ENCODE measurements at places on chromosomes 2 and 18. TPM values are rescaled to one million over a fixed set of nuclear protein-coding genes. Genes with fewer than 3 reads are reported as not detected.

- no peaks in the 10 kb centered on the region for H3K36me3 ChIP-seq
- DNase-seq, result no peak
- H3K4me1 ChIP-seq, result no peaks in the 10 kb centered on the region
- H3K4me3 ChIP-seq, result no peak overlapping the region
- no peaks in the 10 kb centered on the region for H3K27me3 ChIP-seq
Measured at GRCh38 chr2:60832621-60833020, 48.8 kb upstream of the REL start.

DNA sequence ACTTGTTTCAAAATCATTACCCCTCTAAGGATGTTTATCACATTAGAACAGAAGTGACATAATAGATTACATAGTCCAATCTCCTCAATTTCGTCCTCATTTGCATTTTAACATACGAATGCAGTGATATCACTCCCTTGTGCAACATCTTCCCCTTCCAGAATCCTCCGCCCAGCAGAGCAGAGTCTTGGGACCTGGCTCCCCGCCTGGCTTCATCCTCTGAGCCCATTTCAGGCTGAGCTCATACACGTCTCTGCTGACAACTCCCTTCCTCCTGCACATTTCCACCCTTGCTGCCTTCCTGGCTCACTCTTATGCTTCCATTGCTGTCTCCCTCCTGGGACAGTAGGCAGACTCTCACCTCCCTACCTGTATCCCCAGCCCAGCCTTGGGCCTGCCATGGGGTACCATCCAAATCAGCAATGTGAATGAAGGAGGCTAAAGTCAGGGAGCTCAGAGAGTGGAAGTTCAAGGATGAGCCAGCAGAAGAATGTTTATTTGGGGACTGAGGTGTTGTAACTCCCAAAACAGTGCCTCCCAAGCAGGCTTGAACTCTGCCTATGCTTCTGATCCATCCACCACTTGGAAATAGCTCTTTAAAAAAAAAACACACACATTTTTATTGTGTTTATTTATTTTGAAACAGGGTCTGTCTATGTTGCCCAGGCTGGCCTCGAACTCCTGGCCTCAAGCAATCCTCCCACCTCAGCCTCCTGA lies 165.2 kb downstream of the TMEM200C start:
- H3K27ac ChIP-seq, result no peak overlapping the region
- H3K36me3 ChIP-seq, result no peaks in the 10 kb centered on the region
- no peaks in the 10 kb centered on the region for H3K4me1 ChIP-seq
- H3K27me3 ChIP-seq, result no peaks in the 10 kb centered on the region
- H3K4me3 ChIP-seq, result no peak overlapping the region

DNA sequence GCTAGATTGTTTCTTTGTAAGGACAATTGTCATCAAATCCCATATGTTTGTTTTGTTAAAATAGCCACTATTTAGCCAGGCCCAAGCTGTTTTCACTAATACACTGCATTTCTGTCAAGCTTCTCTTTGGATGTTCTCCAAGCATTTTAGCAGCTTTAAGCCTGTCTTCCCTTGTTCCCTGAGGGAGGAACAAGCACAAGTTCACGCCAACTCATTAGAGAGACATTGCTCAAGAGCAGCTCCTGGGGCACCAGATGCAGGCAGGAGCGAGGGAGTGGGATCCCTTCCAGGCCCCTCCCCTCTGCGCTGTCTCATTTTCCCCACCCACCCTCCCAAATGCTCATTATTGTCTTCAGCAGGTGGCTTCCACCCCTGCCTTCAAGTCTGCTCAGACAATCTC lies 32.6 kb upstream of the PPP3R1 start:
- no peak overlapping the region for H3K27ac ChIP-seq
- peak; percentile 28 for DNase-seq
- H3K27me3 ChIP-seq, result no peaks in the 10 kb centered on the region
- H3K36me3 ChIP-seq, result no peaks in the 10 kb centered on the region
- H3K4me1 ChIP-seq, result peaks cover 8% of the 10 kb centered on the region

GRCh38 chr18:58400331-58400870 lies 228.5 kb downstream of the ALPK2 start:
- peaks cover 6% of the 10 kb centered on the region for H3K4me1 ChIP-seq
- no peak overlapping the region for H3K4me3 ChIP-seq
- H3K36me3 ChIP-seq, result no peaks in the 10 kb centered on the region
- no peaks in the 10 kb centered on the region for H3K27me3 ChIP-seq
- no peak overlapping the region for H3K27ac ChIP-seq

DNA sequence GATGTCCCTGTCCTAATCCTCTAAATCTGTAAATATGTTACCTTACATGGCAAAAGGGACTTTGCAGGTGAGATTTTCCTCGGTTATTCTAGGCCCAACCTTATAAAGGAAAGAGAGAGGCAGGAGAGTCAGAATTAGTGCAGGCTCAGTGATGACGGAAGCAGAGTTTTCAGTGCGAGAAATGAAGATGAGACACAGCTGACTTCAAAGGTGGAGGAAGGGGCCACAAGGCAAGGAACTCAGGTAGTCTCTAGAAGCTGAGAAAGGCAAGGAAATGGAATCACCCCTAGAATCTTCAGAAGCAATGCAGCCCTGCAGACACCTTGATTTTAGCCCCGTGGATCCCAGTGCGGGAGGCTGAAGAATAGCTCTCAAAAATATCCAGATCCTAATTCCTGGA lies 7.2 kb upstream of the LCLAT1 start:
- H3K4me1 ChIP-seq, result no peaks in the 10 kb centered on the region
- H3K4me3 ChIP-seq, result no peak overlapping the region
- no peaks in the 10 kb centered on the region for H3K36me3 ChIP-seq
- H3K27ac ChIP-seq, result no peak overlapping the region

GRCh38 chr2:20953146-20953824 lies 90.6 kb downstream of the APOB start:
- no peak overlapping the region for H3K4me3 ChIP-seq
- H3K27me3 ChIP-seq, result no peaks in the 10 kb centered on the region
- H3K36me3 ChIP-seq, result no peaks in the 10 kb centered on the region
- H3K4me1 ChIP-seq, result no peaks in the 10 kb centered on the region
- H3K27ac ChIP-seq, result no peak overlapping the region
- no peak for DNase-seq

Gene ALKAL2
- 22.6 TPM for total RNA-seq

Gene MOCOS
- 2.5 TPM for total RNA-seq

- H3K36me3 ChIP-seq, result no peaks in the 10 kb centered on the region
- no peak overlapping the region for H3K4me3 ChIP-seq
- no peaks in the 10 kb centered on the region for H3K4me1 ChIP-seq
- no peaks in the 10 kb centered on the region for H3K27me3 ChIP-seq
- no peak overlapping the region for H3K27ac ChIP-seq
Measured at GRCh38 chr18:38241216-38241615, 675.6 kb upstream of the CELF4 start.

All from prostate gland (tissue), 2 donors.